Stimulated activated CD4-positive, alpha-beta T cell treated with anti-CD3 and anti-CD28 coated beads, Interleukin-4, amount 100 ng/mL, for 24 hours (primary cell): ENCODE measurements at places on chromosomes 3 and 15.

DNA sequence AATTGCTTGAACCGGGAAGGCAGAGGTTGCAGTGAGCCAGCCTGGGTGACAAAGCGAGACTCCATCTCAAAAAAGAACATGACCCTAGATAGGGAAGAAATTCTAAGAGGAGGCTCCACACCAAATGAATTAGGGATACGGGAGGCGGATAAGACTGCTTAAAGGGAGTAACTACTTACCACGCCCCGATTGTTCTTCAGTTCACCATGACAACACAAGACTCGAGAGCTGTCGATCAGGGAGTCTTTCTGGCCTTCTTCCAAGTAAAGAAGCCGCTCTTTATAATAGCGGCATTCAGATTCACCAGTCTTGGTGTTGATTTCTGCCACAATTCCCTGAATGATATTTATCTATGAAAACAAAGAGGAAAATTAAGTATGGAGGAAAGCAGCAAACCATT is 53.9 kb upstream of the TASOR start:
- DNase-seq: no peak

GRCh38 chr3:94098452-94098851 is 35.6 kb downstream of the NSUN3 start:
- no peak for DNase-seq

- no peak for DNase-seq
Measured at GRCh38 chr3:71817262-71817661, 32.3 kb upstream of the PROK2 start.

GRCh38 chr15:101450403-101451265 is 38.9 kb downstream of the PCSK6 start:
- DNase-seq: no peak

DNA sequence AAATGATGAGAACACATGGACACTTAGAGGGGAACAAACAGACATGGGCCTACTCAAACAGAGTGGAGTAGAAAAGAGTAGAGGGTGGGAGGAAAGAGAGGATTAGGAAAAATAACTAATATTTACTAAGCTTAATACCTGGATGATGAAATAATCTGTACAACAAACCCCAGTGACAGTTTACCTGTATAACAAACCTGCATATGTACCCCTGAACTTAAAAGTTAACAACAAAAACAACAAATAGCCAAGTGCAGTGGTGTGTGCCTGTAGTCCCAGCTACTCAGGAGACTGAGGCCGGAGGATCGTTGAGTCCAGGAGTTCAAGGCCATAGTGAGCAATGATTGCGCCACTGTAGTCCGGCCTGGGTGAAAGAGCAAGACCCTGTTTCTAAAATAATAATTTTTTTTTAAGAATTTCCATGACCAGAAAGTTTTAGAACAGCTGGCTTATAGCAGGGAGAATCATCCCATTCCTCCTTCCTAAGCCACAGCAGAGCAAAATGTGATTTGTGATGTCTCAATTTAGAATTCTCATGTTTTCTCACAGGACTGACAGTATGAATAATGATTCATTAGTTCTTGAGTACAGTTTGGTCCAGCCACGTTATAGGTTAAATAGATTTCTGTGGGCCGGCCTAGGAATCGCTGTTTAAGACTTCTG is 150.0 kb downstream of the ZNF609 start:
- no peak for DNase-seq

GRCh38 chr3:15206662-15207576 is 873 bp downstream of the CAPN7 start:
- DNase-seq: peak; percentile 27

DNA sequence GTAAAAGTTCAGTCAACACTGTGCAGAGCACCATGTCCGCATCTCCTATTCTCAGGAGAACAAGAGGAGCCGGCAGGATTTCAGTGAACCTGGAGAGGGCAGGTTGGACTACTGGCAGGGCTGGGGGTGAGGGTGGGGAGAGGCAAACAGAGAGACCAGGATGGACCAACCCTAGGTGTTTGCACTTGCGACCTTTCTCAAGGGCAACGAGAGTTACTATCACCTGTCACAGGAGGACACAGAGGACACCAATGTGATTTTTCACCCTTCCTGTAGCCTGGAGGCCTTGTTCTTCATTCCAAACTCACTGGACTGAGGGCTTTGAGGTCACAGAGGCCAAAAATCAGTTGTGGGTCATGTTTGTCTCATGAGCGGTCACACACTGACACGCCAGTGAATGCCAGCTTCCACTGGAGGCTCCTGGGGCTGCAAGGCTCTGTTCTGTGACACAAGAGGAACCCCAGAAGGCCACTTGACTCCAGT is 89.5 kb downstream of the CPN2 start:
- DNase-seq: no peak

DNA sequence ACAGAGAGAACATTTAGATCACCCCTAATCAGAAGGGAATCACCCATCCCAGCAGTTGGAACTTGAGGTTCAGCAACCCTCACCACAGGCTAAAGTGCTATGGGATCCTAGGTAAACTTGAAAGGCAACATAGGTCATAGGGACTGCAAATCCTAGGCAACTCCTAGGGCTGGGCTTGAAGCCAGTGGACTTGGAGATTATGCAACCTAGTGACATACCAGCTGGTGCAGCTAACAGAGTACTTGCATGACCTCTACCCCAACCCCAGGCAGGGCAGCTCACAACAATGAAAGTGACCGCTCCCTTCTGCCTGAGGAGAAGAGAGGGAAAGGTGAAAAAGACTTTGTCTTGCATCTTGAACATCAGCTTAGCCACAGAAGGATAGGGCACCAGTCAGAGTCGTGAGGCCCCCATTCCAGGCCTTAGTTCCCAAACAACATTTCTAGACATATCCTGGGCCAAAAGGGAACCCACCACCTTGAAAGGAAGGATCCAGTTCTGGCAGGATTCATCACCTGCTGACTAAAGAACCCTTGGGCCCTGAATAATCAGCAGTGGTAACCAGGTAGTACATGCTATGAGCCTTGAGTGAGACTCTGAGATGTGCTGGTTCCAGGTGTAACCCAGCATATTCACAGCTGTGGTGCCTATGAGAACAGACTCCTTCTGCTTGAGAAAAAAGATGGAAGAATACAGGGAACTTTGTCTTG is 37.6 kb upstream of the FBN1 start:
- DNase-seq: no peak

DNA sequence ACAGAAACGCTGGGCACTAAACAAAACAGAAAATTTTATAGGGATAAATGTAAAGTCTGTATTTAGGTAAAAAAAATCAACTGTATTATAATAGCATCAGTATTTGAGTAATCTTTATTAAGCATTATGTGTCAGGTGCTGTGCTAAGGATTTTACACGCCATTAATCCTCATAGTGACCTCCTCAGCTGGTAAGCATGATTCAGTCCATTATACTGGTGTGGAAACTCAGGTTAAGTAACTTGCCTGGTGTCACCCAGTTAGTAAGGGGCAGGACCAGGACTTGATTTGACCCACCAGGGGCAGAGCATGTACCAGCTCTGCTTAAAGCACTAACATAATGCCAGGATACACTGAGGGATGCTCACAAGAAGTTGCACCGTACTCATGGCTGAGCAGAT is 4.8 kb downstream of the MYO5C start:
- DNase-seq: no peak

GRCh38 chr15:83170474-83171165 is 37.0 kb downstream of the HDGFL3 start:
- DNase-seq: no peak

- DNase-seq: no peak
Measured at GRCh38 chr3:12815719-12816118, 19.2 kb downstream of the CAND2 start.

DNA sequence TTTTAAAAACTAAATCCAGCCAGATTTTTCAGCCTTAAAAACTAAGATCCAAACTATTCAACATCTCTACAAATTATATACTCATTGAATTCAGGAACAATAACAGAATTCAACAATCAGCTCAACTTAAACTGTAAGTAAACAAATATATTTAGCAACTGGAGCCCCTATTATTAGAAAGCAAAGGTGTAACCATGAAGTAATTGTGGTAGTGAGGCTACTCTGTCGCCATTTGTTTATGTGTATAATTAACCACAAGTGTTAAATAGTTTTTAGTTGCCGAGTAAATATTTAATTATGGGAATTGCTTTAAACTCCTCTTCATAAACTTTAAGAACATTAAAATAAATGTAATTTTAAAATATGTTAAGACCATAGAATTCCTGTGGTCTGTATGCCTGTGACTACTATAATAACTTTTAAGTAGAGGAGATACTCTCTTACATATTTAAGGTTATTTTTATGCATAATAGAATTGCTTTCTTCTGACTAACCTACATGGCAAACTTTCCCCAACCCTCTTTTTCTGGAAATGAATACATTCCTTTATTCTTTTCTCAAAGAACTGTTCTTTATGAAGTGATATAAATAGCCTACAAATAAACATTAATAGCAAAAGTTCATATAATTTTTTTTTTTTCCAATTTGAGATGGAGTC is 51.2 kb downstream of the MFN1 start:
- no peak for DNase-seq

GRCh38 chr3:154885418-154885817 is 194.7 kb upstream of the MME start:
- DNase-seq: no peak

GRCh38 chr15:45855907-45856579 is 221.2 kb downstream of the SQOR start:
- DNase-seq: no peak

DNA sequence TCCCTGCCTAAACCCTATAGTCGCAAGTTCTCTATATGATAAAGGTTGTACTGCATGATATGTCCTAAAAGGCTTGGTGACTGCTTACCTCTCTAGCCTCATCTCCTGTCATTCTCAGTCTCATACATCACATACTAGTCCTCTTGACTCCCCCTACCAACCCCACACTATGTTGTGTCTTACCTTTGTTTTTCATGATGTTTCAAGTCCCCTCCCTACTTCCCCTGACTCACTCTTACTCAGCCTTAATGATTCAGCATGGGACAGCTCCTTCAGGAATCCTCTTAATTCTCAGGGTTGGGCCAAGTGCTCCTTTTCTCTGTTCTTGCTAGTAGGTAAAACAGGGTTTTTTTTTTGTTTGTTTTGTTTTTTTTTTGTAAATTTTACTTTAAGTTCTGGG is 49.6 kb downstream of the SLMAP start:
- DNase-seq: peak; percentile 35

DNA sequence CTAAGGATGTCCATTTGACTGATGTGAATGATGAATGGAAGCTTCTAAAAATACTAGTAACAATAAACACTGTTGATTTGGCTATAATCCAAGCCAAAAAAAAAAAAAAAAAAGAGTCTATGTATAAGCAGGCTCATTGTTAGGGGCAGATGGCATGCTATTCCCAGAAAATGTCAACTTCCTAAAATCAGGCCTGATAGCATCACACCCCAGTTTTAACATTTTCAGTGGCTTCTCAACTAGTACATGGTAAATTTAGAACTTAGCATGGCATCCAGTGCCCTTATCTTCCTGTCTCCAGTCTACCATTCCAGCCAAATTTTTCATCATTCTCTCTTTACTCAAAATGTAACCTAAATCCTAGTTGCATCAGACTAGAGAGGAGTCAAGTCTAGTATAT is 288.2 kb upstream of the ZNF385D start:
- no peak for DNase-seq

DNA sequence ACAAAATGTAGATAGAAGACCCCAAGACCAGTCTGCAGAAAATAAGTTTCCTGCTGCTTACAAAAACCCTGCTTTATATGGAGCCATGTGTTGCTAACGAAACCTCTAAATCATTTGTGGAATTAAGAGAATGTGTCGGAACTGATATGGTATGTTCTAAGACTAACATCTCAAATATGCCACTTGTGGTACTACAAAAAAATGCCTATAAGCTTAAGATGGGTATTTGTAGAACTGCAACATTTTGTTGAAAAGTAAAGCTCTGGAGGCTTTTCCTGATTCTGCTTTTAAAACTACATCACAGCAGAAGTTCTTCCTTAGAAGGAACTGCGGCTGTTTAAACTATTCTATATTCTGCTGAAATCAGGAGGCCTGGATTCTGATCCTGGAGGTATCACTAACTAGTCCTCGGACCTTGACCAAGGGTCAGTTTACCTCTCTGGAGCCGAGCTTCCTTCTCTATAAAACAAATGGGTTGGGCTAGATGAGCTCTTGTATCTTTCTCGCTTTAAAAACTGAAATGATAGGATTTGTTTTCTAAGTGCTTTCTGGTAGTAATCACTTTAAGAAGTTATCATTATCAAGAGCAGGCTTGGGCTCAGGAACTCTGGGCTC is 74.9 kb downstream of the RAD18 start:
- no peak for DNase-seq

DNA sequence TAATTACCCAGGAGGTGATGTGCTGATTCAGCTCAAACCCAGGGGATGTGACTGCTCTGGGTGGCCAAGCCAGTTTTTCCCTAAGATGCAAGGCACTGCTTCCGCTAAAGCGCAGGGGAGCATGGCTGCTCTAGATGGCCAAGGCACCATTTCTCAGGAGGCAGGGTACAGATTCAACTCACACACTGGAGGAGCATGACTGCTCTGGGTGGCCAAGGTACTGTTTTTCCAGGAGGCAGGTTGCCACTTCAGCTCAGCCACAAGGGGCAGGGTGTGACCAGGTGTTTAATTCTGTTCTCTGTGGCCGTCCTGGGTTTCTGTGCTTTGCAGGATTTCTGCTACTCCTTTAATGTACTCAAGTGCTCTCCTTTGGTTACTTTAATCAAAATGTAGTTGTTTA is 659.3 kb upstream of the ARRDC4 start:
- DNase-seq: no peak

DNA sequence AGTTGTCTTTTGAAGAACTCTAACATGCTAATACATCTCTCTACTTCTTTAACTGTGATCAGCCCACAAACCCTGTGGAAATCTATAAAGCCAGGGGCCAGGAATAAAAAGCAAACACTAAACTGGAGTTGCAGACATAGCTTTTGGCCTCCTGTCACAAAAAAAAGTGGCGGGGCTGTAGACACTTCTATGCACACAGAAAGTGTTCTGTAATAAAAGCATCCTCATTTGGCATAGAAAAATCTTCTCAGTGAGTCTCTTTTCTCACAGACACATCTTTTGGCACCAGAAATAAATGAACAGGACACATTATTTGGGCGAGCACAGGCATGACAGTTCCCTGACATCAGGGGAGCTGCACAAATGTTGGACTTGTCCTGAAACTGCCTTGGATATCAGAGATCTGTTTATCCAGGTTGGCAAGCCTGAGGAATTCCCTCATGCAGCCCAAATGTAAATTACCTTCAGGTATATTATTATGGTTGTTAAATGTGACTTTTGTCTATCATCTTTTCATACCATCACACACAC is 355.4 kb downstream of the FGF12 start:
- DNase-seq: no peak

DNA sequence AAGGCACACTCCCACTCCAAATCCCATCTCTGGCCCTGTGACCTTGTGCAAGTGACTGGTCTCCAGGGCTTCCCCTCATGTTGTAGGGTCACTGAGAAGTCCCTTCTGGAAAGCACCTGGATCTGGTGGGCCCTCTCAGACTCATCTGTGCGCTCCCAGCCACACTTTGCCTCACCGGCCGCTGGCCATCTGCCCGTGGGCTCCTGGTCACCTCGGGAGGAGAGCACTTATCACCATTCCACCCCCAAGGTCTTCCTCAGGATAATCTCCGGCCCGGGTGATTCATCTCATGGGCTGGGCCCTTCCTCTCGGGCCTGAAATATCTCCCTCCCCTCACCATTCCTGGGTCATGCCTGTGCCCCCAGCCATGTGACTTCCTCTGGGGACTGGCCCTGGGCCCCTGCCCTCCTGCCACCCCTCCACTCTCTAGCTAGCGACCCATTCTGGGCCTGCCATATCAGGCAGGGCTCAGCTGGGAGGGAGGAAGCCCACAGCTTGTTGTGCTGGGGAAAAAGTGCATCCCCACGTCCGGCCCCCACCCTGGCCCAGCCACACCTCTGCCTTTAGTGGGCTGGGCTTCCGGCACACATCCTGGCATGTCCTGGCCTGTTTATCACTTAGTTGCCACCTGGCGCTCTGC is 10.6 kb upstream of the WNT7A start:
- DNase-seq: peak; percentile 21
